ENCODE measurements at places on chromosomes 7 and 10. TPM values are rescaled to one million over a fixed set of nuclear protein-coding genes. Genes with fewer than 3 reads are reported as not detected.

GRCh38 chr10:17792991-17793390, 16.2 kb upstream of the MRC1 start:
- no peak overlapping the region for H3K27ac ChIP-seq
- no peaks in the 10 kb centered on the region for H3K27me3 ChIP-seq
- DNase-seq = no peak

Gene NODAL
- not detected for total RNA-seq

DNA sequence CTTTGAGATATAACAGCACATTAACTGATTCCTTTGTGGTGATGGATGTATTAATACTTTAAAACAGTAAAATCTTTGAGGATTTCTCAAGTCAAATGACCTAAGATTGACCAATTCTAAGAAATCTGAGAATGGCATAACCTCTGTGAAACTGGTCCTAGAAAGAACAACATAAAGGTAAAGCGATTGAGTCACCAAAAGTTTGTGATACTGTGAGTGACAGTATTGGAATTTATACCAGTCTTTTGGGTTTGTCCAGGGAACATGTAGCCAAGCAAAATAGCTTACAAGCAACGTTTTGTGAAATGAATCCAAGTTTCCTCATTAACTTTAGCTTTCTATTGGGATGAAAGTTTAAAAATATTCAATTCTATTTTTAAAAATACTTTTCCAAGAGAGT, 157.4 kb upstream of the TMEM196 start:
- no peaks in the 10 kb centered on the region for H3K36me3 ChIP-seq
- DNase-seq = no peak
- H3K27me3 ChIP-seq = no peaks in the 10 kb centered on the region
- no peaks in the 10 kb centered on the region for H3K4me1 ChIP-seq

Gene CCDC3
- total RNA-seq = 5.5 TPM

Gene ADAMTS14
- total RNA-seq = 0.12 TPM

Gene DNAH11
- 0.56 TPM for total RNA-seq

GRCh38 chr7:75572396-75572795, 80.3 kb downstream of the SPDYE5 start:
- no peak overlapping the region for H3K27ac ChIP-seq
- no peak for DNase-seq
- peaks cover 8% of the 10 kb centered on the region for H3K36me3 ChIP-seq
- no peak overlapping the region for H3K4me3 ChIP-seq

Gene NFE2L3
- 0.37 TPM for total RNA-seq

DNA sequence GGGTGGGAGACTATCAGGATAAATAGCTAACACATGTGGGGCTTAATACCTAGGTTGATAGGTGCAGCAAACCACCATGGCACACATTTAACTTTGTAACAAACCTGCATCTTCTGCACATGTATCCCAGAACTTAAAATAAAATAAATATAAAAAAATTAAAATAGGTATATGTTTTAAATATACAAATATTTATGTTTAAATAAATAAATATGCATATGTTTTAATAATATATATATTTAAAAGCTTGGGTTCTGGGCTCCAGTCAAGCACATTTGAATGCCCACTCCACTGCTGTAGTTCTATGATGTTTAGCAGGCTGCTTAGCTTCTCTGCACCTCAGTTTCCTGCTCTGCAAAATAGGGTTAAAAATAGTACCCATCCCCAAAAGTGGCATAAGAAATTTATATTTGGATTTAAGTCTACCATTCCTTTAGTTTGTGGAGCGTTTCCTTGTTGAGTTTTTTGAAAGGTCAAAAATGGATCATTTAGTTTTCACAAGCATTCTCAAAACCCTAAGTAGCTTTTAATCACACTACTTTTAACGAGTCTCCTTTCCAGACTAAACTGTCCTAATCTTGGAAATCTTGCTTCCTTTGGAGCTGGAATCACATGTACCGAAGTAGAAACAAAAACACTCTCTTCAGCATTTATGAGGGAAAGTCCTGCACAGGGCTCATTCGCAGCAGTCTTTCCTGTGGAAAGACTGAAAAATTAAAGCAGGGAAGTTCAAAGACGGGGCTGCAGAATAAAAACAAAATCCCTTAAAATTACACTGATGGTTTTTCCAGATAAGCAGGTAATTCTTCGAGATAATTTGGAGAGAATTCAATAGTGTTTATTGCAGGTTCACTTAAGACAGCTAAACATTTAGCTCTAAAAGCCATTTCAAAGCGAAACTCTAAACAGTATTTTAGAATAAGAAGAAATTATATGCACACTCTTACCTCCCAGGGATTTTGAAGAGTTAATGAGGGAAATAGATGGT, 111.7 kb upstream of the LYZL1 start:
- H3K4me3 ChIP-seq = no peak overlapping the region
- H3K4me1 ChIP-seq = no peaks in the 10 kb centered on the region
- H3K36me3 ChIP-seq = no peaks in the 10 kb centered on the region
- DNase-seq = no peak

DNA sequence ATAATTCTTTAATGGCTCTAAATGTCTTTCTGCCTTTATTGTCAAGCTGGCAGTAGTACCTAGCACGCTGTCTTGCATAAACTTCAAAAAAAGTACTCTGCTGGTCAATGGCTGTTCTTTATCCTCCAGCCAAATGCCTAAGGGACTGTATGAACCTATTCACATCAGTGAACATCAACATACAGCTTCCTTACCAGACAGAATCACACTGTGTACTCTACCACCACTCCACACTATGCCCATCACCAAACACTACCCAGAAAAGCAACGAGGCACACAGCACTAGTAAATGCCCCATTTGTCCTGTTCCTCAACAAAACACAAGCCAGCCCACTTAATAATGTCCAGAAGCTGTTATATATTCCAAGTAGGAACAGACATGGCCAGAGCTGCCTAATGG, 127.5 kb downstream of the SGMS1 start:
- H3K27ac ChIP-seq = no peak overlapping the region
- H3K4me1 ChIP-seq = no peaks in the 10 kb centered on the region
- H3K4me3 ChIP-seq = no peak overlapping the region
- H3K27me3 ChIP-seq = no peaks in the 10 kb centered on the region
- H3K36me3 ChIP-seq = no peaks in the 10 kb centered on the region

- H3K27ac ChIP-seq = no peak overlapping the region
- no peaks in the 10 kb centered on the region for H3K36me3 ChIP-seq
- no peaks in the 10 kb centered on the region for H3K4me1 ChIP-seq
- H3K4me3 ChIP-seq = no peak overlapping the region
- H3K27me3 ChIP-seq = no peaks in the 10 kb centered on the region
Observed at GRCh38 chr10:117762819-117763172, 220.2 kb downstream of the EMX2 start.

DNA sequence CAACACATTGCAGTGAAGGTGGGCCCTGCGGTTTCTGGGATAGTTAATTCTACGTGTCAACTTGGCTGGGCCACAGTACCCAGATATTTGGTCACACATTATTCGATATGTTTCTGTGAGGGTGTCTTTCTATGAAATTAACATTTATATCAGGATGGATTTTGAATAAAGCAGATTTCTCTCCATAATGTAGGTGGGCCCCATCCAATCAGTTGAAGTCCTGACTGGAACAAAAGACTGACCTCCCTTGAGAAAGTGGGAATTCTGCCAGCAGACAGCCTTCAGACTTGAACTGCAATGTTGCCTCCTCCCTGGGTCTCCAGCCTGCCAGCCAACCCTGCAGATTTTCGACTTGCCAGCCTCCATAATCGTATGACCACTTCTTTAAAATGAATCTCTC, 420.6 kb downstream of the PLXNA4 start:
- no peak overlapping the region for H3K4me3 ChIP-seq
- H3K27ac ChIP-seq = no peak overlapping the region
- H3K4me1 ChIP-seq = no peaks in the 10 kb centered on the region
- no peaks in the 10 kb centered on the region for H3K36me3 ChIP-seq

DNA sequence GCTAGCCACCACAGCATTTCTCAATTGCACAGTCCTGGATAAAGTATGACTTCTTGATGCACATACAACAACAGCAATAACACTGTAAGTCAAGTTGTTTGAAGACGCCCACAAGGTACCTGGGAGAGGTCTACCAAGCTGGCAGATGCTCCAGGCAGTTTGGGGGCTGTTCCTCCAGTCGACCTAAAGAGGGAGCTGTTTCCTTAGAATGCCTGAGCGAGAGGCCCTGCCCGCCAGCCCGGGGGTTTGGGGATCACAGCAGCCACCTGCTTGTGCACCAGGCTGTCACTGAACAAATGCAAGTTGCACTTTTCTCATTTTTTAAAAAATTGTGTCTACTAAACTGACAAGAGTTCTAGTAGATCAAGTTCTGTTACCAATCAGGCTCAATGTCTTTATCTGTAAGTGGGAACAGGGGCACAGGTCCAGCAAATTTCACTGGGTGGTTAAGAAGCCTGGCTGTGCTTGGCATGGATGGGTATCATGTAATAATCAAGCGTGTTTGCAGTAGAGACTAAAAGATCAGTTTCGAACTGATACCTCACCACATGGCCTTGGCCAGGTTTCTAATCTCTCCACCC, 193.8 kb upstream of the ADO start:
- no peaks in the 10 kb centered on the region for H3K36me3 ChIP-seq
- H3K4me3 ChIP-seq = no peak overlapping the region
- no peak for DNase-seq
- H3K4me1 ChIP-seq = no peaks in the 10 kb centered on the region
- H3K27ac ChIP-seq = no peak overlapping the region
- H3K27me3 ChIP-seq = no peaks in the 10 kb centered on the region

DNA sequence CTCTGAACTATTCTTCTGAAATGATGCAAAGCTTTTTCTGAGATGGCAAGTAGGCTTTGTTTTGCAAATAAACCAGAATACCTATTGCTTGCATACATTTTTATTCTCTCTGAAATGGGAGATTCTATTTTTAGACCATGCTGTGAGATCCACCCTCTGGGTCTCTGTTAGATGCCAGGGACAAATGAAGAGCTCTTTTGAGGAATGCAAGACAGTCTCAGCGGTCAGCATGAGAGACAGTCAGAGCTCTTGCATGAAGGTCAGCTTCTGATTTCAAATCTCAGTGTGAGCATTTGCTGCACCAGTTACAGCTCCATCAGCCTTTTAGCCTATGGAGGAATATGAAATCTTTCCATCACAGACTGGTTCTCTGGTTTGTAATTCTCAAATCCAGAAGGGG, 429.9 kb upstream of the KLF6 start:
- H3K4me3 ChIP-seq = no peak overlapping the region
- no peak overlapping the region for H3K27ac ChIP-seq
- no peak for DNase-seq
- H3K4me1 ChIP-seq = no peaks in the 10 kb centered on the region
- H3K36me3 ChIP-seq = no peaks in the 10 kb centered on the region

GRCh38 chr10:109967739-109968088, 40.1 kb upstream of the ADD3 start:
- peak overlapping the region; percentile 11 for H3K27ac ChIP-seq
- DNase-seq = no peak
- no peaks in the 10 kb centered on the region for H3K27me3 ChIP-seq
- H3K4me1 ChIP-seq = no peaks in the 10 kb centered on the region
- H3K4me3 ChIP-seq = no peak overlapping the region
- no peaks in the 10 kb centered on the region for H3K36me3 ChIP-seq

DNA sequence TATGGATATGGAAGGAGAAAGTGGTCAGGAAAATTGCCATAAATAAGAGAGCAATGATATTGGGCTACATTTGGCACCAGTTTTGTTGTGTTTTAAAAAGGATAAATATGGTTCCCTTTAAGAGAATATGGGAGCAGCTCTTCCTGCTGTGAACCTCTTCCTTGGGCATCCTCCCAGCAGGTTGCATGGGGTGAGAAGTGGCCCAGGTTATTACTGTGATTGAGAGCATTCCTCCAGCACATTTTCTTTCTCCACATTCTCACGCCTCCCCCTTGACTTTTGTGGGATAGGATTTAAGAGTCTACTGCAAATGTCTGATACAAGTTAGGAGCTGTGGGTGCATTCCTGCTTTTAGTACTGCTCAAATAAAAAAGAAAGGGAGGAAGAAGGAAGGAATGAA, 214.8 kb downstream of the POU6F2 start:
- no peaks in the 10 kb centered on the region for H3K36me3 ChIP-seq
- H3K27ac ChIP-seq = no peak overlapping the region
- DNase-seq = no peak
- no peaks in the 10 kb centered on the region for H3K4me1 ChIP-seq
- no peak overlapping the region for H3K4me3 ChIP-seq
- no peaks in the 10 kb centered on the region for H3K27me3 ChIP-seq

Gene HOXA2
- not detected for total RNA-seq

Gene AGAP3
- 42.1 TPM for total RNA-seq

DNA sequence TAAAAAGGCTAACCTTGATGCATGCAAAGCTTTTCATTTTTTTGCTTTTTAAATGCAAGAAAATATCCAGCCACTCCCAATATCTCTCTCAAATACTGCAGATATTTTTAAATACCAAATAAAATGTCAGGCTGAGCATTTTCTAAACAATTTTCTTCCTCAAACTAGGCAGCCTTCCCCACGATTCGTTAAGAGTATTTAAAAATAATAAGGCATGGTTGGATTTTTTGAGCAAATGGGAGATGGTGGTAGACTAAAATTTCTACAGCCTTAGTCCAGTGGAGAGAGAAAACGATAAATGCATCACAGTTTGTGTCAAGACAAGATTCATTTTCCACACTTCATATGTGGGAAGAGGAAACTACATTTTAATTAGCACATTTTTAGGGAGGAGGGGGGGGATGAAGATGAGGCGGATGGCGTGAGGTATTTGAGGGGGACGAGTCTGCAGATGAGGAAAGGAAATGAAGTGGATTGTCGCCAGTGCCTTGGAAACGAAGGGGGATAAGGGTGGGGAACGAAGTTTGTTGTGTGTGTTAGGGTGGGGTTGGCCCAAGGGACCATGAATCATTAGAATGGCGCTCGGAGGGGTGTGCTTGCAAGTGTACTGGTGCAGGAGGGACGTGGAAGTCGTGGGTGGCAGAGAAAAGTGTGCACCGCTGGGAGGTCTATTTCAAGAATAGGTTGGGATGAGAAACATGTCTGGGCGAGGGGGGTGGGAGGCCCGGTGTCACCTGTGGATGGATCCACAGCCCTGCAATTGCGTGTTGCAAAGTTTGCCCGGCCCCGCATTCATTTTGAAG, 1.2 kb upstream of the ADD3 start:
- H3K36me3 ChIP-seq = no peaks in the 10 kb centered on the region
- peak overlapping the region; percentile 92 for H3K4me3 ChIP-seq
- DNase-seq = peak; percentile 48
- peak overlapping the region; percentile 84 for H3K27ac ChIP-seq

DNA sequence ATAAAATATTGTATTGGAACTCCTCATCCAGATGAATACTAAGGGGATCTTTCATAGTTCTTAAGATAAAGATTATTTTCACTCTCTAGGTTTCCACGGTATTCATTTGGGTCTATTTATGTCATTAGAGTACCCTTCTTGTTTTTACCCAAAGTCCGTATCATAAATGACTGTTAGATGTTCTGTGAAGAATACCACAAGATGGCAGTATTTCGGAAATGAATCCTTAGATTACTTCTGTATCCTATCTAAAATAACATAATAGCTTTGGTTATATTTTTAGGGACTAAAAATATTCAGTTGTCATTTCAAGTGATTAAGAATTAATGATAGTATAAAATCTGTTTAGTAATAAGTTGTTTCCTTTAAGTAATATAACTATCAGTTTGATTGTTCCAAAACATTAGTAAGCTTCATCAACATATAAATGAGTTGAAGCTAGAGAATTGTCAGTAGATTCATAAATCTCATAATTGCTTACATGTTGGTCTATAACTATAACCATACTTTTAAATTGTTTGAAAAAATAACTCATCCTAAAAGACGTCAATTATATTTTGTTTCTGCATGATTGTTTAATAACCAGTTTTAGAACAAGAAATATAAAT, 337.5 kb upstream of the KCND2 start:
- H3K27ac ChIP-seq = no peak overlapping the region
- H3K4me1 ChIP-seq = no peaks in the 10 kb centered on the region
- no peak overlapping the region for H3K4me3 ChIP-seq
- H3K36me3 ChIP-seq = no peaks in the 10 kb centered on the region
- DNase-seq = no peak
- no peaks in the 10 kb centered on the region for H3K27me3 ChIP-seq
